ENCODE measurements at places on chromosomes 5 and 9. TPM values are rescaled to one million over a fixed set of nuclear protein-coding genes. Genes with fewer than 3 reads are reported as not detected.

DNA sequence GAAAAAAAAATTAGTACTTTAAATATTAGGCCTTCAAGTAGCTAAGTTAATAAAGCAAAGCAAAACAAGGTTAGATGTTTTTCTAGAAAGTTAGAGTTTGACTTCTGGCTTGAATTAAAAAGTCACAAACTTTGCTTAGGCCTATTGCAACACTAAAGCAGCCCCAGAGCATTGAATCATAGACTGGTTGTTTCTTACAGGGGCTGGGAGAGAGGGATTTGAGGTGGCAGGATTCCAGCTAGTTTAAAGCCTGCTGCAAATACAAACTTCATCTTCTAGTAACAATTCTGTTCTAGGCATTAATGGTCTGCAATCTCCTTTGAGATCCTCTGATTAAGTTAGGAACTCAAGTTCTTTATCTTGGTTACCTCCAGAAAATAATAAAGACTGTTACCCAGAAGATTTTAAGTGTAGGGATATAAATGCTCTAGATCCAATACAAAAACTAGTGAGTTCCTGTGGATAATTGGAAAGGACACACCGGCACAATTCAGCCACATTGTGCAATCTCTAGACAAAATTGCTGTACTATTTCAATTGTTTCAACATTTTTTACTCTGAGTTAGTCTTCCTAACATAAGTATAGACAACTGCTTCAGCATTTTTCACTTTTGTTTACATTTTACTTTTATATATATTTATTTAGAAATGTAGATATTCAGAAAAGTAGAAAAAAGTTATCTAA lies 12.6 kb downstream of the OR13C5 start:
- no peak for DNase-seq

Gene EPB41L4B
- 0.85 TPM for total RNA-seq

DNA sequence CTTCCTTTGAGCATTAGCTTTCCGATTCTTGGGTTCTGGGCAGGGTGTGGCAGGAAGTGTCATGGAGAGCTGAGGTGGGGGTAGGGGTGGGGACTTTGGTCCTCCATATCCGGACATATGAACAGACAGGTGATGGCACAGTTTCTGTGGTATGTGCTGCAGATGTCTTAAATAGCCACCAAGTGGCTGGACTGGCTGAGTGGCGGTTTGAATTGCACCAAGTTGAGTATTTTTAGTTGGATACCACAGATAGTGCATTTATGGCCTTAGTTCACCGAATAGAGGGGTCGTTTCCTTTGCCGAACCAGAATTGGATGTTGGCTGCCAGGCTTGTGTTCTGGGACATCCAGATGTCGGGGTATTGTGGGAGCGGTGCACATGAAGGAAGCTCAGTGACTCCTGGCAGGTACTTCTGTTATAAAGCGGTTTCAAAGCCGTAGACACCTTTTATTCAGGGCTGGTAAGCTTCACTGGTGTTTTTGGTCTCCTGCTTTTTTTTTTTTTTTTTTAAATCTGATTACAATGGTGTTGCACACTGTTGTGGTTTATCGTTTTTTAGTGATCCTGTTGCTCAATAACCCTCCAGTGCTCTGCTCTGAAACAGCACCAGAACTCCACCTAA lies 15.1 kb upstream of the TNFAIP8 start:
- no peak for DNase-seq

GRCh38 chr5:161539016-161539415 lies 7.5 kb downstream of the GABRB2 start:
- DNase-seq: no peak

GRCh38 chr5:56169281-56169680 lies 63.8 kb downstream of the ANKRD55 start:
- no peak for DNase-seq

DNA sequence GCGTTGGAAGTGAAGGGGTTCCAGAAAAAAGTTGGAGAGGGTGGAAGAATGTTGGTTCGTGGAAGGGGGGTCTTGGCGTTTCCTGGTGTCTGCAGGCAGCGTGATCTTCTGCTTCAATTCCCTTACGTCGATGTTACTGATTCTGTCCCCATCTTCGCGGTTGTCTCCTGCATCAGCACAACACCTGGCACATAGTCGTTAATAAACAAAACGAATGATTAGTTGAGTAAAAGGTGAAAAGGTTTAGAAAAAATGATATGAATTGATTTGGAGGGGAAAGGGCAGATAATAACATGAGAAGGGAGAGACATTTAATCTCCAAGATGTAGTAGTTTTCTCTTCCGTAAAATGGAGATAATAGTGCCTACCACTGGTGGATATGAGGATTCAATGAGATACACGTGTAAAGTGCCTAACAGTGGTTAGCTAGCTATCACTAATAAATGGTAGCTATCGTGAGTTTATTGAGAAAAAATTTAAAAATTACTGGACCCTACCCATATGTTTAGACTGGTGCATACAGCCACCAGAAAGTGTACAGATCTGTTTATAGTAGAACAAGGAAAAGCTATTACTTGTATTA lies 556 bp downstream of the MTREX start:
- DNase-seq: peak; percentile 30

DNA sequence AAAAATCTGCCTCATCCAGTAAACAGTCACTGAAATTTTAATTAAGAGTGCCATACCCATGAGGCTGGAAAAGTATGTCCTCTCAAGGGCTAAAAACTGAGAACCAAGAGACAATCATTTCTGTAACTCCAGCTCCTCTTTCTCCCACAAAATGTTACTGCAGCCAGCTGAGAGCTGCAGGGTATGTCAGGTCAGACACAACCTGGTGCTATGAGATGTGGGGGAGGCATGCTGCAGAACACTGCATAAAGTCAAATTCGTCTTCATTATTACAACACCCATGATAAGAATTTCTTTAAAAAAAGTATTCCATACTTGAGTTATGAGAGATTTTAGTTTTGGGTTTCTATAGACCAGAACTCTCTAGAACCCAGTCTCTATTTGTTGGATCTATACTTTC lies 162.2 kb downstream of the CDC42SE2 start:
- DNase-seq: no peak

DNA sequence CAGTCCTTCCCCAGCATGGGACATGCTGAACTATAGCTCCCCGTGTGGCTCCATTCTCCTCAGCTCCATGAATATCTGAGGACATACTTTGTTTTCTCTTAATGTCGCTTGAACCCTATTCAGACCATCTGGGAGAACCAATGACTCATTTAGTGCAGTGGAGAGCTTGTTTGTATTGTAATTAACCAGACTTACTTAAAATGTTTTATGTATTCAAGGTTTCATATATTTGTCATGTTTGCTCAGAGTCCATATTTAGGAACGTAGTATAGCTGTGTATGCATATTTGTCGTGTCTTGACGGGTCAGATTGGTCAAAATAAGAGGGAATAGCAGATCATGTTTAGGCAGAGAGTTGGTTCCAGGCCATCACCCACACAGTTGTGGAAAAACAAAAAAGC lies 150.1 kb upstream of the NTRK2 start:
- no peak for DNase-seq

- DNase-seq: no peak
These were observed 71.4 kb upstream of the WDR41 start for GRCh38 chr5:77563475-77563874.

Gene TERT
- total RNA-seq: 0.42 TPM

DNA sequence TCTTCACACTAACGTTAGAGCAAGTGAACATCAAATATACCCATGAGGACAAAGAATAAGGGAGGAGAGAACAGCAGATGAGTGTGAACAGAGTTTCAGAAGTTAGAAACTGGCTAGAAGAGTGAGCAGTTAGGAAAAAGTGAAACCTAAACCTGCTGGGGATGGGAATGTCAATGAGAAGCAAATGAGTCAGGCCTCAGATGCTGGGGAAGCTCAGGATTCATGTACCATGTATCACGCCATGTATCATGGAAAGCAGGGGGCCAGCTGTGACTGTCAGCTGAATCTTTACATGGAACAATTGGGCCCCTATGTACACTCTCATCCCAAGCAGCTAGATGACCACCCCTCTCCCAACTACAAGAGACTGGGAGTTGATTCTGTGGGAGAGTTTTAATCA lies 16.2 kb downstream of the GDF9 start:
- DNase-seq: no peak

GRCh38 chr9:85898332-85898731 lies 42.6 kb upstream of the NAA35 start:
- no peak for DNase-seq

GRCh38 chr9:71646131-71646530 lies 122.2 kb downstream of the CEMIP2 start:
- no peak for DNase-seq
